HuH-7 (cell line): ENCODE measurements at places on chromosomes 16 and 17.

DNA sequence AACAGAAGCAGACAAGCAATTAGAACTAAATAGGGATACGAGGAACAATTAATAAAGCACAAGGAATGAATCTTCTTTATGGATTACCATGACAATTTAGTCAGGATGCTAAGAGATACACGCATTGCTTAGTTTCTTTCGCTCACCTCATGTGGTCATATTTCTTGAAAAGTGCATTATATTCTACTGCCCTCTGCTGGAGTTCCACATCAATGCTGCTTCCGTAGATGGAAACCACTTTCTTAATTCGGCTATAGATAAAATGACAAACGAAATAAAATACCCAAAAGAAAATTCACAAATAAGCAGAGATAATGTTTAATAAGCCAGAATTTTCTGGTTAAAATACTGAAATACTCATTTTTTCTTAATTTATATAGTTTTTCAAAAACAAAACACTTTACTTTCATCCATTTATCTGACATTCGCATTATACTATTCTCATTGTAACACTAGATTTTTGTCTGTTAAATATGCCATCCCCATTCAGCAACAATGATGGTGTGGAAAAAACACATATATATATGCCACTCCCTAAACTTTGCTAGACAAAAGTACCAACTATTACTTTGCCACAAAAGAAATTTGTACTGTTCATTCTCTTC is 22.0 kb upstream of the PHLPP2 start:
- DNase-seq = peak; percentile 52

DNA sequence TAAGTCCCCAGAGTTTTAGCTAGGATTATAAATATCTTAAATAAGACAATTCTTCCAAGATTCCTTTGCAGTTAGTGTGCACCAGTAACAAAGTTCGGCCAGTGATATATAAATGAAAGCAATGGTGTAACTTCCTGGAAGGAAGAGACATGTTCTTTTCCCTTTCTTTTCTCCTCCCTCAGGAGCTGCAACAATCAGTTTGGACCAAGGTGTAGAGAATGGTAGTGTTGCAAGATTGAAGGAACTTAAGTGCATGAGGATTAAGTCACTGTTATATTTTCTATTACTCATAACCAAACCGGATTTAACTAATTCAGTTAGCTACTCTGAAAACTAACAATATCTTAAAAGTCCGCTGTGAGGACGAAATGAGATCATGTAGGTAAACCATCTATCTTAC is 68.9 kb upstream of the KCNJ16 start:
- DNase-seq = no peak

- no peak for DNase-seq
Observed at GRCh38 chr16:87437911-87438610, 45.9 kb downstream of the MAP1LC3B start.

- DNase-seq = no peak
Observed at GRCh38 chr17:2635675-2636074, 42.2 kb downstream of the PAFAH1B1 start.

DNA sequence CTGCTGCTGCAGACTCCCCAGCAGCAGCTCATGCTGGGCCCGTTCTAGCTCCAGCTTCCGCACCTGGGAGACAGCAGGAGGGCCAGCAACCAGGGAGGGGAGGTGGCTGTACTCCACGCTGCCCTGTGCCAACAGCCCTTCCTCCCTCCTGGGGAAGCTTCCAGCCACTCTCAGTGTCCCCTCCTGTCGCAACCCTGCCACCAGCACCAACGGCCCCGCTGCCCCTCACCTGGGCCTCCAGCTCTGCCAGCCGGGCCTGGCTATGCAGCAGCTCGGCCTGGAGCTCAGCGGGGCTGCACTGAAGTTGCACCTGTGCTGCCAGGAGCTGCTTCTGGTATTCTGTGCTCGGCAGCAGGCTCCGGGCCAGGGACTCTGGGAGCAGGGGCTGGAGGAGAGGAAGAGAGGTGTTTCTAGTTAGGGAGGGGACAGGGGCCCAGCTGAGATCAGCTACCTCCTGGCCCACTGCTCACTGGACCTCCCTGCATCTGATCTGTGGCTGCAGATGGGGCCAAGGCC is 15.4 kb upstream of the MRPL38 start:
- DNase-seq = no peak

- DNase-seq = no peak
Observed at GRCh38 chr16:77877712-77878347, 89.5 kb downstream of the VAT1L start.

DNA sequence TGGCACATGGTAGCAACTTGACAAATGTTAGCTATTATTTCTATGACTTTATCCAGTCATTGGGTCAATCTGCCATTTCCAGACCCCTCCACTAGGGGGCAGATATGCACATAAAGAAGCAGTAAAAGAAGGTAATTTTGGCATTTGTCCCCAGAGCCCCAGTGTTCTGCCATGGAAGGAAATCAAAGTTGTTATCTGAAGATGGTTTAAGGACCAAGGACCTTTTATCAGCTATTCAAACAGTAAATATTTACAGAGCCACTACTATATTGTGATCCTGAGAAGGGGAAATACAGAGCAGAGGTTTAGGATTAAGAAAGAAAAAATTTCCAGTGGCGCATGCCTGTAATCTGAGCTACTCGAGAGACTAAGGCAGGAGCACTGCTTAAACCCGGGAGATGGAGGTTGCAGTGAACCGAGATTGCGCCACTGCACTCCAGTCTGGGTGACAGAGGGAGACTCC is 20.0 kb downstream of the TRAF4 start:
- DNase-seq = peak; percentile 85
